ENCODE measurements at places on chromosomes 2 and 18. TPM values are rescaled to one million over a fixed set of nuclear protein-coding genes. Genes with fewer than 3 reads are reported as not detected.

Gene SCYGR2
- total RNA-seq = not detected

Gene C2orf74
- 12.7 TPM for total RNA-seq

Gene FBLN7
- total RNA-seq = 39.0 TPM

Gene CAVIN2
- not detected for total RNA-seq

Gene ACMSD
- not detected for total RNA-seq

Gene CHRND
- total RNA-seq = not detected

DNA sequence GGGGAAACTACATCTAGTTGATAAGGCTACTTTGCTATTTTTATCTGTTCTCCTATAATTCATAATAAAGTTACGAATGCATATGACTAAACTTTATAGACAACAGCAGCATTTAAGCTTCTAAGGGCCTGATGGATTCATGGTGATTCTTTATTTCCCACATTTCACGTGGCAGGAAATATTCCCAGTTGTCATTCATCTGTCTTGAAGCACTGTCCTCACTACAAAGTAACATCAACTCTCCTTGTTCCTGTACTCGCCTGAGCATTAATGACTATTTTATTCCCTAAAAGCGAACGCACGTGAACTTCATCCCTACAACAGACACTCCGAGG is 2.6 kb downstream of the SATB2 start:
- no peak overlapping the region for H3K4me3 ChIP-seq
- no peaks in the 10 kb centered on the region for H3K36me3 ChIP-seq
- no peak for DNase-seq
- H3K27ac ChIP-seq = no peak overlapping the region
- peaks cover 13% of the 10 kb centered on the region for H3K4me1 ChIP-seq

GRCh38 chr2:112710956-112711750 is 9.7 kb upstream of the NT5DC4 start:
- DNase-seq = no peak
- H3K4me1 ChIP-seq = peaks cover 12% of the 10 kb centered on the region
- no peak overlapping the region for H3K27ac ChIP-seq
- peaks cover 10% of the 10 kb centered on the region for H3K27me3 ChIP-seq
- no peaks in the 10 kb centered on the region for H3K36me3 ChIP-seq
- no peak overlapping the region for H3K4me3 ChIP-seq

- no peaks in the 10 kb centered on the region for H3K27me3 ChIP-seq
- peaks cover 10% of the 10 kb centered on the region for H3K4me1 ChIP-seq
- no peak for DNase-seq
- H3K36me3 ChIP-seq = peaks cover 19% of the 10 kb centered on the region
- peak overlapping the region; percentile 54 for H3K27ac ChIP-seq
- H3K4me3 ChIP-seq = no peak overlapping the region
Observed at GRCh38 chr2:88733155-88733902, 41.9 kb downstream of the RPIA start.

DNA sequence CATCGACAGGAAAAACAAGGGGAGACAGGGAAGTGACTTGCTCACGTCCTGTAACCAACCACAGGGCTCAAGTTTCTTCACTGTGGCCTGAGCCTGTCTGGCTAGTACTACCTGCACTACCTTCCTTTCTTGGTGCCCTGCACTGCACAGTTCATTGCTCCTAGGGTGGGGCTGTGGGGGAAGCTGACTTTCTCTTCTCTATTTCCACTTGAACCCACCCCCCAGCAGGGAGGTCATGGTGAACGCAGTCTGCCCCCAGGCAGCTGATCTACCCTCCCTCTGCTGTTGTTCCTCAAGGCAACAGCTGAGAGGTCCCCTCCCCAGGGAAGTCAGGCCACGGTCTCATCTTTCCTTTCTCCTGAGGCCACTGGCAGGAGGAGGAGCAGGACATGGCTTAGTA is 532.1 kb downstream of the SOX11 start:
- no peak overlapping the region for H3K4me3 ChIP-seq
- no peak for DNase-seq
- no peaks in the 10 kb centered on the region for H3K4me1 ChIP-seq
- no peaks in the 10 kb centered on the region for H3K36me3 ChIP-seq

- DNase-seq = no peak
- H3K4me1 ChIP-seq = no peaks in the 10 kb centered on the region
- H3K36me3 ChIP-seq = peaks cover 6% of the 10 kb centered on the region
- no peak overlapping the region for H3K4me3 ChIP-seq
Observed at GRCh38 chr2:28234807-28235206, 157.9 kb upstream of the FOSL2 start.

DNA sequence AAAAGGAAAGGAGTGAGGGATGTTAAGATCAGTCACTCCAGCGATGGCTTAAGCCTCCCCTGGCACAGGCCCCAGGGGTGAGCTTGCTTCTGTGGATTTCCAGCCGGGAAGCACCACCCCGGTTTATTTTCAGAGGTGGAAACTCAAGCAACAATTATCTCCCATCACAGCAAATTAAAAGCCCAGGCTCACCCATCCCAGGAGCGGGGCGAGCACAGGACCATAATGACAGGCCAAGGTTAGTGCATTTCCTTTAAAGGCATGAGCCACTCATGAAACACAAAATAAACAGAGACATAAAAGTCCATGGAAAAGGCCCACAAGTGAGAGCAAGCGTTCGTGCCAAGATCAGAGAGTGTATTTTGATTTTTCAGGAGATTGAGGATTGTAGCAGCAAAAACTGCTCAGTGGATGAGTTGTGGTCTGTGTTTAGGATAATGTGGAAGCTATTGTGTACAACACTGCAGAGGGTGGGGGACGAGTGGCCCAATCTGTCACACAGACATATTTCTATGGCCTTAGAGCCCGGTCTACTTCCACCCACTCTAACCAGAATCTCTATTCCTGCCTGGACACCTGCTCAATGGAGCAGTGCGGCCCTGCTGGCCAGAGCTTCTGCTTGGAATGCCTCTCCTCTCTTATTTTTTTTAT is 111.4 kb upstream of the CDC42EP3 start:
- DNase-seq = no peak
- H3K27ac ChIP-seq = no peak overlapping the region
- no peaks in the 10 kb centered on the region for H3K27me3 ChIP-seq

- H3K27ac ChIP-seq = no peak overlapping the region
- peaks cover 2% of the 10 kb centered on the region for H3K27me3 ChIP-seq
- no peak overlapping the region for H3K4me3 ChIP-seq
- no peak for DNase-seq
- no peaks in the 10 kb centered on the region for H3K4me1 ChIP-seq
Observed at GRCh38 chr2:20113986-20114938, 62.8 kb upstream of the LAPTM4A start.

DNA sequence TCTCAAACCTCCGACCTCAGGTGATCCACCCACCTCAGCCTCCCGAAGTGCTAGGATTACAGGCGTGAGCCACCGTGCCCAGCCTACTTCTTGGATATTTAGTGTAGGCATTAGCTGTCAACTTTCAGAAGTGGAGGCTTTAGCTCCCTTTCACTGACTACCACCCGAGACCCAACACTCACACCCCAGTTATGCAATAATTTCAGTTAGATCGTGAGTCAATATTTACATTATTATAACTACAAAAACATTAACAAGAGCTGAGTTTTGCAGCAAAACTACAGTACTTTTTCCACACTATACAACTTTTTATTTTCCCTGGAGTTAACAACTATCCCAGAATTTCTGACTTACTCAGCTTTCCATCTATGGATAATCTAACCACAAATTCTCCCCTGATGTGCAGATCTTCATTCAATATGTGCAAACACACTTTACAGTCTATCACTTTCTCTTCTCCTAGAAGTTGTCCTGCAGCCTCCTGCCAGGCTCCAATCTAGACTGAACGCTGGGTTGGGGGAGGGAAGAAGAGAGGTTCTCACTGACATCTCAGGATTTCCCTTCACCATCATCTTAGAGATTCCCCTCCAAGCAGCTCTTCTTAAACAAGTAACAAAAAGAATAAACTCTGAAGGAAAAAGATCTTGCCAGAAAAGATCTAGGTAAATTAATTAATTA is 10.1 kb downstream of the TBC1D8 start:
- no peaks in the 10 kb centered on the region for H3K4me1 ChIP-seq
- H3K36me3 ChIP-seq = no peaks in the 10 kb centered on the region
- H3K27me3 ChIP-seq = peaks cover 9% of the 10 kb centered on the region
- no peak overlapping the region for H3K4me3 ChIP-seq
- no peak for DNase-seq

- H3K4me1 ChIP-seq = no peaks in the 10 kb centered on the region
- no peak for DNase-seq
- no peak overlapping the region for H3K4me3 ChIP-seq
- H3K27me3 ChIP-seq = peaks cover 8% of the 10 kb centered on the region
- no peaks in the 10 kb centered on the region for H3K36me3 ChIP-seq
Observed at GRCh38 chr2:16475586-16475985, 190.0 kb downstream of the CYRIA start.

DNA sequence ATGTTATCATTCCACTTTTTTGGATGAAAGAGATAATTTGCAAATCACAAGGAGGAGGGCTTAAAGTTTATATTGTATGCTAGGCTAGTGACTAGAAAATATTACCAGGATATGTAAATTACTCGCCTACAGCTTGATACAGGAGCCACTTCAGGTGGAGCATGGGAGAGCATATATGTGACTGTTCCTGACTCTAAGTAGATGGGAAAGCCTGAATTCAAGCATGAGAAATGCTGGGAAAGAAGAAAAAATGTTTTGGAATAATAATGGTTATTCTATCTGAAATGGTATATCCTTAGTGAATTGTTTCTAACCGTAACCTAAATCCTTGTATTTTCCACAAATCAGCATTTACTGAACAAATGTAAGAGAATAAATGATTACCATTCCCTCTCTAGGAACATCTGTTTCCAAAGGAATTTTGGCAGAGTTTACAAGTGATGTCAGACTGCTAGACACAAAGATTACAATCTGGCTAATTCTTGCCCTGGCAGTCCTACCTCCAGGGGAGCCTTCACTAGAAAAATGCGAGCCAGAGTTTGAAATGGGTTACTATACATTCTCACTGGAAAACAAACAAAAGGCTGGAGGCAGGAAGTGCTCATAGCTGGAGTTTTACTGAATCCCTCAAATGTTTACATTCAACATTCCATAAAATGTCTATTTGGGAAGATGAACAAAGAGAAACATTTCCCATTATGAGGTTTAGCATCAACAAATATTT is 129.4 kb upstream of the MAPRE2 start:
- no peaks in the 10 kb centered on the region for H3K27me3 ChIP-seq
- H3K4me3 ChIP-seq = no peak overlapping the region
- peaks cover 10% of the 10 kb centered on the region for H3K4me1 ChIP-seq

Measured in activated naive CD4-positive, alpha-beta T cell treated with anti-CD3 and anti-CD28 coated beads for 36 hours (primary cell).